ENCODE measurements at places on chromosomes 6 and 20. TPM values are rescaled to one million over a fixed set of nuclear protein-coding genes. Genes with fewer than 3 reads are reported as not detected.

DNA sequence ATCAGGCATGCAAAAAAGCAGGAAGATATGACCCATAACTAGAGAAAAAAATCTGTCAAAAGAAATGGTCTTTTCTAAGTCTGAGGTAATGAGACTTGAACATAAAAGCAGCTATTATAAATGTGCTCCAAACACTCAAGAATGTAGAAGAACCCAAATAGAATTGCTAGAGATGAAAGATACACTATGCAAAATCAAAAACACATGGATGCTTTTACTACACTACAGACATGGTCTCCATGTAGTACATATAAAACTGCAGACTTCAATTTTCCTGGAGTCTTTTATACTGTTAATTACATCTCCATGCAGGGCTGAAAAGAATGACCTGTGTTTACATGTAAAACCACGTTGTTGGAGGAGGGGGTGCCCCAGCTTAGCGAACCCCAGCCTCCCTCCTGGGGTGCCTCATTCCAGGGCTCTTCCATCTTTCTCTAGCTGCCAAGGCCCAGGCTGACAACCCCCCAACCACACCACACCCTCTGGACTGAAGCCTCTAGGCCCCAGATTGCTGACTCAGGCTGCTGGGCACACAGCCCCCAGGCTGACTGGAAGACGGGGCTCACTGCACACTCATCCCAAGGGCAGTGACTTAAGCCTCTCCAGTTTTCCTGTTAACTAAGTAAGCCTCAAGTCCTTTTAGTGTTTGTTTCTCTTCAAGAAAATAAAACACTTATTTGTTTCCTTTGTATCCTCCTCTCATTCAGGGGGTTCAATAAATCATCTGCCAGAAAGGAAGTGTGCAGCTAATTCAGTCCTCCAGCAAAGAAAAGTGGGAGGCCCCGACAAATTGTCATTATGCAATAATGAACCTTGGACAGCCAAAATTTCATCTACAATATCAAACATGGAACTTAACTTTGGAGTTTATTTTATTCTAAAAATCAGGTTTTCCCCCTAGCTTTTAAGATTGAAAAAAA is 26.0 kb upstream of the PLAGL1 start:
- DNase-seq = no peak

DNA sequence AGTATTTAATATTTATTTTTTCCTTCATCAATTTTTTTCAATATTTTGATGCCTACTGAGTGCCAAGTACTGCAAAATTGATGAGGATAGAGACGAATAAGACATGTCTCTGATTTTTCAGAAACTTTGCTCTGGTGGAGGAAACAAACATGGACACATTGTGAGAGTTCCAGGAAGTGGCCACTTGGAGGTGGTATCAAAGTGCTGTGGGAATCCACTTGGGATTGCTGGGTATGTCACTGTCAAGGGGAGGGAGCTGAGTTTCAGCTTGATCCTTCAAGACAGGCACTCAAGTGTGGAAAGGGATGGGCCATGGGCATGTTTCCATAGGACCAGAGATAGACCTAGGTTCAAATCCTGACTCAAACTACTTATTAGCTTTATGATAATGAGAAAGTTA is 24.5 kb upstream of the ABCC10 start:
- DNase-seq = no peak

DNA sequence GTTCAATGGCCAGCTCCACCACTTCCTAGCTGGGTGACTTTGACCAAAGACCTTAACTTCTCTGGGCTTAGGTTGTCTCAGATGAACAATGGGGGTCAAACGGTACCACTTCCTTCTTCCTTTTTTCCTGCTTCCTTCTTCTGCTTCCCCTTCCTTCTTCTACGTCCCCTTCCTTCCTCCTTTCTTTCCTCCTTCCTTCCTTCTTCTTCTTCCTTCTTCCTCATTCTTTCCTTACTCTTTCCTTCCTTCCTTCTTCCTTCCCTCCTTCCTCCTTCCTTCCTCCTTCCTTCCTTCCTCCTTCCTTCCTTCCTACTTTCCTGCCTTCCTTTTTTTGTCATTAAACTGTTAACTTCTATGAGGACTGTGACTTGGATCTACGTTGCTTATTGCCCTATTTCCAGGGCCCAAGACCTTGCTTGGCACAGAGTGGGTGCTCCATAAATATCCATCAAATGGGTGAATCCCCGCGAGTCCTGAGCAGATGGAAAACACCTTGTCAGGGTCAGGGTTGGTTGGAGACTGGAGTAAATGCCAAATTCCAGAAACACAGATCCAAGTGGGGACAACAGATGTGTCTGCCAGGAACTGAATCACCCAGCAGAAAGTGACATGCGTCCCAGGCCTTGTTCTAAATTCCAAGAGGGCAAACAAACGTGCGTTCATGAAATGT is 243.3 kb downstream of the PREX1 start:
- no peak for DNase-seq

DNA sequence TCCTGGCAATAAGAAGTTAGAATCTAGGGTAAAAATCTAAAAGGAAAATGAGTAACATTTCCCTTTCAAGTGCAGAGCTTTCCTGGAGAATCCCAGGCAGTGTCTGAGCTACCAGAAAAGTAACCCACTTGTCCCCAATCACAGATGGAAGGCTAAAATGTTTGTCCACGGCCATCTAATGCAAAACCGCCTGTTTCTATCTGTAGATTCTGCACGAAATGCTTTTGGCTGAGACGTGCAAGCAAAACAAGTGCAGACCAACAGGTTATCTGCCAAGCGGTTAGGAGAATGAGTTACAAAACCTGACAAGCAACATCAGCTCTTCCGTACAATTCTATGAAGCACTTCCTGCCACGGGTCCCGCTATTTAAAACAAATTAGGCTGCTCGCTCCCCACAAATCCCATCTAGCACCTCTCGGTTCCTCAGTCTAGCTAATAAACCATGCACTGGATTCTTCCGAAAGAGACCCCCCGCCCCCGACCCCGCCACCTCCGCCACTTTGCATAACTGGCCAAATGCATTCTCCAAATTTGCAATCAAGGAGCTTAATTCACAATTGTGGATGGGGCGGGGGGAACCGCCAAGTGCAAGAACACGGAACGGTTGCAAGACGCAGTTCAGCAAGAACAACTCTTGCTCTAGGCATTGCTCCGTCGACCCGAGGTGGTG is 1.4 kb downstream of the ELOVL5 start:
- peak; percentile 50 for DNase-seq

DNA sequence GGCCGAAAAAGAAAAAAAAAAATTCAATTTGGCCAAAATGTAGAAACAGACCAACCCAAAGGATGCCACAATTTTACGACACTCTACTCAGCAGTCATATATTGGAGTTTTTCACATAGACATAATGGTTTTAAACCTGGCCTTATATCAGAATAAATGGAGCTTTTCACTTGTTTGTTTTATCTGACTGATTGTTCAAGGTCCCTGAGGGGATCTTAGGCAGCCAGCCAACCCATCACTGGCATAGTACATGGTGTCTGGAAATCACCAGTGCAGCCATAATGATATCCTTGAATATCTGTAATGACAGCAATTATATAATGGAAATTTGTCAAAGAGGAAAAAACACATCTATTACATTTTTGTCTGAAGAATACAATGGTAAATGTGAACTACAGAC is 96.9 kb downstream of the PRSS35 start:
- DNase-seq = no peak

DNA sequence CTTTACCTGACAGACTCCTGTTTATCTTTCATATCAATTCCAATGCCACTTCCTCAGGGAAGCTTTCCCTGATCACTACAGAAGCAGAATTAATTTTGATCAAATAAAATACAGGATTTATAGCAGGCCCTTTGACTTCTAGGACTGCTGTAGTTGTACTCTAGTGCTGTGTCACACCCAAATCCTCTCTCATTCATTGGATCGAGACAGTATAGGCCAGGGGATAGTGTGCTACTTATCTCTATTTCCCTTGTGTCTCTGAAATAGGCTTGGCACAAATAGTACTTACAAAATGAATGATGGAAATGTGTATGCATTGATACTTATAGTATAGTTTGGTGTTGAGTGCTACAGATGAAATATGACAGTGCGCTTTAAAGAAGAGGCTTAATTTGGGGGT is 19.8 kb downstream of the RALY start:
- DNase-seq = no peak

GRCh38 chr6:125201961-125202729 is 48.6 kb downstream of the TPD52L1 start:
- DNase-seq = peak; percentile 40

DNA sequence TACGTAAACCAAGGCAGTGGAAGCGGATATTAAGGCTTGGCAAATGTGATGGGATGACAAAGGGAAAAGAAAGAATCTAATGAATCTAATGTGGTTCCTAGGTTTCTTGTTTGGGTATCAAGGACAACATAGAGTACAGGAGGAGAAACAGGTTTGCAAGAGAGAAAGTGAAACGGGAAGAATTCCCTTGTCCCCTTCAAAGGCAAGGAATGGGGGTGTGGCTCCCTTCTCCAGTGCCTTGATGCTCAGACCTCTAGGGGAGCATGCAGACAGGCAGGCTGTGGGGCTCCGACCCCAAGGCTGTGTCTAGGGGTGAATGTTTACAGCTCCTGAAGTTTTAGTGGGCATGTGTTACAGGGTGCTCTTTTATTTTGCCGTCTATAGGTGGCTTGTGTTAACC is 317.5 kb upstream of the HSF2 start:
- DNase-seq = no peak

GRCh38 chr6:168417191-168417590 is 23.8 kb upstream of the SMOC2 start:
- DNase-seq = no peak

- no peak for DNase-seq
Measured at GRCh38 chr6:36276581-36277536, 7.0 kb downstream of the PNPLA1 start.

DNA sequence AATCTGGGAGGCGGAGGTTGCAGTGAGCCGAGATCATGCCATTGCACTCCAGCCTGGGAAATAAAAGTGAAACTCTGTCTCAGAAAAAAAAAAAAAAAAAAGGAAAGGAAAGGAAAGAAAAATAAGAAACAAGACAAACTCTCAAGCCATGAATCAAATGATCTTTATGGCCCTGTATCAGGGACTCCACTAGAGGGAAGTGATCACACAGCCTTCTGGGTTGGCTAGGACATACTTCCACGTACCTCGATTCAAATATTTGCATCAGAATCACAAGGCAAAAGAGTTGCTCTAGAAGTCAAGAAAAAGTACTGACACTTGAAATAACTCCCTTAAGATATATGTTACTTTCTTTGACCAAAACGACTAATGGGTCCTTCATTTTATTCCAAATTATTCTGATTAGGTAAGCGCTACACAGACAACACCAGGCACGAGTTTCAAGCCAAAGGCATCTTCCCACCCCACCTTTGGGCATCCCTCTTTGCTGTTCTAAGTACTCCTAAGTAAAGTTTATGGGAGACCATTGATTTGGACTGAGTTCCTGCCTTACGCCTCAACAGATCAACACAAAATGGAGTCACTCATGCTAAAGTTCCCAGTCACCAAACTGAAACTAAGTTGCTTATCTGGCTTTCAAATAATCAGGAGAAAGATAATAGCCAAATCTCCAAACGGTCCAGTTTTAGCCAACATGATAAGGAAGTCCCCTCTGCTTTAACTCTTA is 77.5 kb upstream of the NT5E start:
- DNase-seq = no peak

DNA sequence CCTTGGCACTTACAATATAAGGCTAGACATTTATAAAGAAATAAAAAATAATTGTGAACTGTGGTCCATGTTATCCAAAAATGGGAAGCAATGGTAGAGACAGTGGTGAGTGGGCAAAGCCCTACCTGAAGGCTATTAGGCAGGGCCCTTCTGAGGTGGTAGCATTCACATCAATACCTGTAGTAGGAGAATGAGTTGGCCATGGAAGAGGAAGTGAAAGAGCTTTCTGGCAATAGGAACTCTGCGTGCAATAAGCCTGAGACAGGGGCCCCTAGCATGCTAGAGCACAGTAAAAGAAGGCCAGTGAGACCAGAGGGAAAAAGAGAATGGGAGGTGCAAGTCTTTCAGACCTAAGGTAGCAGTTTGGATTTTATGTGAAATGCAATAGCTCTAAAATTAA is 754.5 kb downstream of the PTPRT start:
- DNase-seq = no peak

DNA sequence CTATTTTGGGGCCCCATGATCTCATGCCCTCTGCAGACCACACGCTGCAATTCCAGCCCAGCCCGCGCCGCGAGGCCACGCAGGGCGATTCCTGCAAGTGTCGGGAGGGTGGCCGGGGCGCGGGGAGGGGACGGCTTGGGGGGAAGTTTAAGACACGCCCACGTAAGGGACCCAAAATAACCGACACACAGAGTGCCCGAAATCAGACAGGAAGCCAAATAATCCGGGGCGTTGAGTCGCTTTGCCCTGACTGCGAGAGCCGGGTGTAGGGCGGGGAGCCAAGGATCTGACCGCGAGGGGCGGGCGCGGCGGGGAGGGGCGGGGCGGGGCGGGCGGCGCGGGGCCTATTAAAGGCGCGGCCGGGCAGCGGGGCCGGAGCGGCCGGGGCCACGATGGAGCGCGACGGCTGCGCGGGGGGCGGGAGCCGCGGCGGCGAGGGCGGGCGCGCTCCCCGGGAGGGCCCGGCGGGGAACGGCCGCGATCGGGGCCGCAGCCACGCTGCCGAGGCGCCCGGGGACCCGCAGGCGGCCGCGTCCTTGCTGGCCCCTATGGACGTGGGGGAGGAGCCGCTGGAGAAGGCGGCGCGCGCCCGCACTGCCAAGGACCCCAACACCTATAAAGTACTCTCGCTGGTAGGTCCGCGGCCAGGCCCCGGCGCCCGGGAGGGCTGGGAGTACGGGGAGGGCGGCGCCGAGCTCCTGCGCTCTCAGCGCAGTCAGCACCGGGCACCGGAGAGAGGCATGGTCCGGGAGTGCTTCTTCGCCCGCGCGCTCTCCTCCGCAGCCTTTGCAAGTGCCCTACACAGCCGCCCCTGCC is at the start of gene ENPP1:
Gene ENPP1, plus strand, starts transcription at position 377 of the 816 bp plus-strand sequence. Its CDS starts 16 bp downstream, at position 393.
- DNase-seq = peak; percentile 52

- DNase-seq = no peak
Measured at GRCh38 chr6:16432075-16433032, 194.0 kb downstream of the GMPR start.

DNA sequence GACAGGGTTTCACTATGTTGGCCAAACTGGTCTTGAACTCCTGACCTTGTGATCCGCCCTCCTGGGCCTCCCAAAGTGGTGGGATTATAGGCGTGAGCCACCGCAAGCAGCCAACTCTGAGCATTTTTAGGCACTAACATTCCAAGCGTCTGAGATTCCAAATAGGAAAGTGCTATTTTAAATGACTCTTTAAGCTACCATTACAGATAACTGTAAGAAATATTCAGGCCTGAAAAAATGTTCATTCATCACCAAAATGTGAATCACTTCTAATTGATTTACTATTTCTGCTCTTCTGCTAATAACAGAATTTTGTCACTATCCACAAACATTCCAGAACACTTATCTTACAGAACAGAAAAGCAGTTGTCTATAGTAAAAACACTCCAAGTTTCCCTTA is 106.5 kb downstream of the BACH2 start:
- no peak for DNase-seq

DNA sequence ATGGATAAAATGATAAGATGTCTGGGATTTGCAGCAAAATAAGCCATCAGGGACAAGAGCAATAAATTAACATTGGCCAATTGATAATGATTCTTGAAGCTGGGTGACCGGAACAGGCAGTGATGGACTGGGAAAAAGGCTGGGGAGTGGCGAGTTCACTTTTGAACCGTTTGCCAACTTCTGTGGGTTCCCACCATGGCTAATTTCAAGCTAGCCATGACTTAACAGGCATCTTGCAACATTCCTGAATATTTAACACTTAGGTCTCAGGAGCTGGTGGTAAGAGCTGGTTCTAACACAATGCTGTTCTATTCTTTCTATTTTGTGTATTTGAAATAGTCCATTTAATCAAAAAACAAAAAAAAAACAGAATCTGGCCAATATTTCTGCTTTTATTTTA is 37.6 kb upstream of the CD83 start:
- no peak for DNase-seq

The GABRR2 gene
- 0.40 TPM for total RNA-seq

The C6orf58 gene
- total RNA-seq = not detected

The SLC4A11 gene
- 5.2 TPM for total RNA-seq

The HTR1B gene
- 2.4 TPM for total RNA-seq

Measured in lung microvascular endothelial cell (primary cell).